ENCODE measurements at places on chromosomes 2 and 18.

DNA sequence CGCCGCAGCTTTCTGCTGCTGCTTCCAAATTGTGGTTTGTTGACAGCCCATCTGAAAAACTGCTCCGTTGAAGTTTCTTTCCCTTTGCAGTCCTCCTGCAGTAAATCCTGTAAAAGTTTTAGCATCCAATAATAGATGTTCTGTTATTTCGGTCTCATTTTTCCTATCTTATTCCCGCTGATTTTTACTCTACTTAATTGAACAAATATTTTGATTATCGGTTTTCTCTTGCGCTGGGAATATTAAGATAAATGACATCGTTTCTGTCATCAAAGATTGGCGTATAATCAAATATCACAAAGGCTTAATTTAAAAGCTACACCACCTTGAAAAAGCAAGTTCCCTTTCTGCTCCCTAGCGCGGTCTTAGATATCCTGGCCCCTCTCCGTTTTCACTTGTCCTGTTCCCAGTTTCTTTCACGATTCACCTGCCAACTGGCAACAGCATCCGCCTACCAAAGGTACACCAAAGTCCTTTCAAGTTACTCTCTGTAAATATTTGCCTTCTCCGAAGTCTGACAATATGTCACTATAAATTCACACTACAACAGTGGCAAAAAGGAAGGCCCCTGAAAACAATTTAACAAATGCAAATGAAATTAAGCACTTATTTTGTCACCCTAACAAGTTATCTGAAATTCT is 1.0 kb upstream of the STRN start:
- DNase-seq: no peak

DNA sequence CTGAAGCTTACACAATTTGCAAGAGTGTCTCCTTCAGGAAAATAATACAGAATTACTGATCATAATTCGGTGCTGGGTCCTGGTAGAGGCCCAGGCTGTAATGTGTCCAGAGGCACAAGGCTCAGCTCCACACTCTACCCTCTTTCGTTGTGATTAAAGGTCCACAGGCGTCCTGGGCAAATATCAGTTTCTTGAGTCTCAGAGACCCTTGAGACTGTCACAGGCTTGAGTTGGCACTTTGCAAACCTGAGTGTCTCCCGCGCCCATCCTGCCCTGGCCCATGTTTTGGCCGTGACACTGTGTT is 46.9 kb upstream of the SMAD7 start:
- DNase-seq: no peak

DNA sequence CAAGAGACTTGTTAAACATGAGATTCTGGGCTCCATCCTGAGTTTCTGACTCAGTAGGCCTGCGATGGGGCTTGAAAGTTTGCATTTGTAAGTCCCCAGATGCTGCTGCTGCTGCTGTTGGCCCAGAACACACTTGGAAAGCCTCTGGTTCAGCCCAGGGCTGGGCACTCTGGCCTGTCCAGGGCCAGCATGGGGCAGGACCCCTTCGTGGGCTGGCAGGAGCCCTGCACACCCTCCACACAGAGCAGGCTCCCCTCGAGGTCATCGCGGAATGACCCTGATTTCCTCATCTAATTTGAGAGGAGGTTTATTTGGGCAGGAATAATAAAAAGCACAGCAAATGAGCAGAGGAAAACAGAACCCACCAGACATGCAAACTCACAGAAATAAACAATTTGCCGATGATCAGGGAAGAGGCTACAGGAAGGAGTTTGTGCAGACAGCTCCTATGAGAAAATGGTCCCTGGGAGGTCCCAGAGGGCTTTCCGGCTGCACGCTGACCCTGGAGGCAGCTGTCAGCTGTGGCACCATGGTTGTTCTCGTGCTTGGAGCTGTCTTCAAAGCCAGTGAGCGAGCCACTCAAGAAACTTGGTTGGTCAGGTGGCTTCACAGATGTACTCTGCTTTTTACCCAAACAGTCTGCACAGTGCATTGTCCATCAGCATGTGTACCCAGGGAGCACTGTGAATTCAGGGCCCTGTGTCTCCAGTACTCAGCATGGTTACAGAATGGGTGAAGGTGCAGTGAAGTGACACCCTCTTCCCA is 119.3 kb downstream of the GLI2 start:
- DNase-seq: no peak

DNA sequence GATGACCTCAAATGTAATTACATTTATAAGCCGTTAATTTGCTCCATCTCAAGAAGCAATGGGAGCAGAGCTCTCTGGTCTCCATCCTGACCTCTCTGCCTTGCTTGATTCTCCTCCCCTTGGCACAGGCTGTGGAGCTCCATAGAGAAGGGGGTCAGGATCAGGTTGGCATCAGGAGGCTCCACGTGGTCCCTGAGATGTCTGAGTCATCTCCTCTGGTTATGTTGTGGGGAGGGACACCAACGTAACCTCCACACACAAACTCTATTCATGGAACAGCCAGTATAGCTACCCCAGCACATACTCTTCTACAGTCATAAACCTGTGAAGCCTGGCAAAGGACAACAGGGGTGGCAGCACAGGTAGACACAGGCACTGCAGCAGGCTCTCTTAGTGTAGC is 29.0 kb downstream of the TRABD2A start:
- no peak for DNase-seq

DNA sequence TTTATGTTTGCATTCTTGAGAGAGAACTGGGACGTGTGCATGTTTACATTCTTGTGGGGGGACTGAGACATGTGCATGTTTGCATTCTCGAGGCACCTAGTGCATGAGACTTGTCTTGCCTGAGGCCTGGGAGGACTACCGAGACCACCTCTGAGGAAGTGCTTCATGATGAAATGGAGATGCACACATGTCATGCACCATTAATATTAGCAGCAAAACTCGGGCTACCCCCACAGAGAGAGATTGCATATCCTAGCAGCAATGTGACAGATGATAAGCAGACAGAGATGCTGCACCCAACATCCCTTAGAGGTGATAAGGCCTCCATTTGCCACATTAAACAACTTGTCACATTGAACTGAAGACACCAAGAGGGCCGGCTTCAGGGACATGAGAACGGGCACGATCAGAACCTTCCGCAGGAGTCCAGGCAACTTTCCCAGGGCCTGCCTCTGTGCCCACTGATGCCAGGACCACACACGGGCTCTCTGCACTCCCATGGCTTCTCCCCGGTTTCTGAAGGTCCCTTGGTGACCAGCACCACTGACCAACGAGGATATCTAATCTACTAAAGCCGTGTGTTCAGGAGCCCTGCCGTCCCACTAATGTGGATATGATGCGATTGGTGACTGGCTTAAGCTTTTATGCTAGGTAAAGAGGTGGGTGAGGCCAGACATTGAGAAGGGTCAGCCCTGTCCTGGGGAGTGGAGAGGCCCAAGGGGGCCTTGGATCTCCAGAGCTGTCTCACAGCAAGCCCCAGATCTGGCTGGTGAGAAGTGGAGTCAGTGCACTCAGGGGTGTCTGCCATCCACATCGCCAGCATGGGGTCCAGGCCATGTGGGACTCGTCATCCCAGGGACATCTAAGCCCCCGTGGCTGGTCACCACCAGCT is 208.3 kb downstream of the NDUFA10 start:
- DNase-seq: no peak

DNA sequence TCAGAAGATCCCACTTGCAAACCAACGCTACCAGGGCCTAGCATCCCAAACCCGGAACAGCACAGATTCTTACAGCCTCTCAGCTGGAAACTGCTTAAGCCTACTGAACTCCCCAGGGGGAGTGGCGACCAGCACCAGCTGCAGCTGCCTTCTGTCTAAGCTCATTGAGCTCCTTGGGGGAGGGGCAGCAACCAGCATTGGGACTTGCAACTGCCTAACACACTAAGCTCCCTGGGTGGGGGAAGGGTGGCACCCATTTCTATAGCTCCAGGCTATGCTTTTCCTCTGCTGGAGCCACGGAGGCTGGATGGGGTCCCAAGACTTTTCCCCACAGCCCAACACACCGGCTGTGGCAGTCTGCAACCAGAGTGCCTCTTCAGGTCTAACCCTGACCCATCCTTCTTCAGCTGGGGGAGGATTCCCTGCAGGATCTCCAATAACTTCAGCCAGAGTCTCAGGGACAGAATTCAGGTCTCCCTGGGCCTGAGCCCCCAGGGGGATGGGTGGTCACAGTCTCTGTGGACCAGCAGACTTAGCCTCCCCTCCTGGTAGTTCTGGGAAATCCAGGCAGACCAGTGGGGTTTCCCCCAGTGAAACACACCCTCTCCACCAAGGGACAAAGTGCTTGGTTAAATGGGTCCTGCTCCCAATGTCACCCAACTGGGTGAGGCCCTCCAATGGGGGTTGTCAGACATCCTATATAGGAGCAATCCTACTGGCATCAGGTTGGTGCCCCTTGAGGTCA is 45.9 kb upstream of the ITGA4 start:
- no peak for DNase-seq

DNA sequence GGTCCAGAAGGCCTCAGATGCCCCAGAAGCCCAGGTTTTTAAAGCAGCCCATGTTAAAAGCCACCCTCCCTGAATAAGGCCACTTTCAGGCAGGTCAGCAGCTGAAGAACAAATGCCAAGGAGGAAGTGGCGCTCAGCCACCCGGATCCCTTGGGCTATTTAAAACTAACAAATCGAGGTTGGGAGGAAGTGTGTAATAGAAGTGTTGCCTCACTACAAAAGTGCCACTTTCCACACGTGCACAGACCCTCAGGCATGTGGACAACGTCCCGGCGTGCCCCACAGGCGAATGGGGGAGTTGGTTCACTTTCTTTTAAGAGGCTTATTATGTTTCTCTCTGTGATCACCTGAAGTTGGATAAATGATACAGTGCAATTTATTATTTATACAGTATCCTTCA is 173.8 kb upstream of the SALL3 start:
- no peak for DNase-seq

- no peak for DNase-seq
Observed at GRCh38 chr2:37802899-37803379, 122.1 kb upstream of the RMDN2 start.
